Esophagus mucosa (tissue), 1 donor: ENCODE measurements at places on chromosomes 11 and 22. TPM values are rescaled to one million over a fixed set of nuclear protein-coding genes. Genes with fewer than 3 reads are reported as not detected.

DNA sequence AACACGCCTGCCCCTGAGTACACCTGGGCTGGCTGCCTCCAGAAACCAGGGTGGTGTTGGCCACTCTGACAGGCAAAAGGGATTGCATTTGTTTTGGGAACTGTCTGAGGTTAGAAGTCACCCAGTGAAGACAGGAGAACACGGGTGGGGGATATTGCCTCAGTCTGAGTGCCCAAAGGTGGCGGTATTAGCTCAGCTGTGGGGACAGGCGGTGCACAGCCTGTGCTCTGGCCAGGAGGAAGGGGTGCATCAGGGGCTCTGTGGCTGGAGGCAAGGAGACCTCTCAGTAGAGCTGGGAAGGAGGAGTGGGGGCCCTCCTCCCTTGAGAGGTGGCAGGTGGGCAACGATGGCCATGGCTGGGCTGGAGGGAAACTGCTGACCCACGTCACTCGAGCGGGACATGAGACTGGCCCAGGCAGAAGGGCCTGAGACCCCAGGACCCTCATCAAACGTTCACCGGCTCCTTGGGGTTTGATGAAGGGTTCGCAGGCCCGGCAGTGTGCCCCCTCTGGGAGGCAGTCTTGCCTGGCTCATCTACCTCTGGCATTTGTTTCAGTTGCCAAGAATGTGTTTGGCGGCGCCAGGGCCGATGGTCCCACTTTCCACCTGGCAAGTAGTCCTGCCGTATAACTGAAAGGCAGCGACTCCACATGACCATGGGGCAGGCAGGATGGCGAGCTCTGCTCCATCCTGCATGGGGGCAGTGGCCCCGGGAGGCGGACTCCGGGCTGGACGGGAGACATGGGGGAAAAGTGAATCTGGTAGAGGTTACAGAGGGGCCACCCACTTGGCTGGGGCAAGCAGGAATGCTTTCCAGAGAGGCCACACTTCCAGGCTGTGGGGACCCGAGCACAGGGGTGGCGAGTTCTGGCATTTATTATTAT is 52.8 kb upstream of the SMIM38 start:
- no peak for ATAC-seq

- peak; percentile 97 for ATAC-seq
These were observed 25.6 kb downstream of the HEPHL1 start for GRCh38 chr11:94046796-94047195.

GRCh38 chr11:61404641-61405040 is 12.3 kb downstream of the TMEM216 start:
- no peak for ATAC-seq

- no peak for ATAC-seq
These were observed 2.0 kb upstream of the GRIK4 start for GRCh38 chr11:120509346-120510053.

DNA sequence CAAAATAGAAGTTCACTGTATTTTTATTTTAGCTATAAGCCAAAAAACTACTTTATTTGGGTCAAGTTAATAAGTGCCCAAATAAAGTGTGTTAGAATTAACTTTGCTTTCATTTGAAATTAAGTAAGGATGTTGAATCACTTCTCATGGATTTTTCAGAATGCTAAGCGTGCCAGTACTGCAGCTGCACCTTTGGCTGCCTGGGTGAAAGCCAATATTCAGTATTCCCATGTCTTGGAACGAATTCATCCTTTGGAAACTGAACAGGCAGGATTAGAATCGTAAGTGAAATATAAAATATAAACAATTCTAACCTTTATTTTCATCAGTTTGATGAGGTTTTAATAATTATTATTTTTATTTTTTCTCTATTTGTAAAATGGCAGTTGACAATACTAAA is 113.6 kb downstream of the DYNC2H1 start:
- no peak for ATAC-seq

The ZNF74 gene
- 4.6 TPM for total RNA-seq

The JAM3 gene
- total RNA-seq: 1.7 TPM

The OR8H3 gene
- not detected for total RNA-seq

The TREH gene
- 0.68 TPM for total RNA-seq

The OR8U1 gene
- not detected for total RNA-seq
